ENCODE measurements at places on chromosomes 2 and 18. TPM values are rescaled to one million over a fixed set of nuclear protein-coding genes. Genes with fewer than 3 reads are reported as not detected.

The DHRS9 gene
- not detected for total RNA-seq

The CGREF1 gene
- 3.7 TPM for total RNA-seq

The VWC2L gene
- total RNA-seq: not detected

The C2orf42 gene
- total RNA-seq: 24.6 TPM

All from activated CD8-positive, alpha-beta T cell treated with anti-CD3 and anti-CD28 coated beads for 36 hours (primary cell).